HFFc6 (cell line): ENCODE measurements at places on chromosomes 1 and 21.

GRCh38 chr1:211527006-211527405 lies 35.0 kb upstream of the RD3 start:
- DNase-seq = no peak

DNA sequence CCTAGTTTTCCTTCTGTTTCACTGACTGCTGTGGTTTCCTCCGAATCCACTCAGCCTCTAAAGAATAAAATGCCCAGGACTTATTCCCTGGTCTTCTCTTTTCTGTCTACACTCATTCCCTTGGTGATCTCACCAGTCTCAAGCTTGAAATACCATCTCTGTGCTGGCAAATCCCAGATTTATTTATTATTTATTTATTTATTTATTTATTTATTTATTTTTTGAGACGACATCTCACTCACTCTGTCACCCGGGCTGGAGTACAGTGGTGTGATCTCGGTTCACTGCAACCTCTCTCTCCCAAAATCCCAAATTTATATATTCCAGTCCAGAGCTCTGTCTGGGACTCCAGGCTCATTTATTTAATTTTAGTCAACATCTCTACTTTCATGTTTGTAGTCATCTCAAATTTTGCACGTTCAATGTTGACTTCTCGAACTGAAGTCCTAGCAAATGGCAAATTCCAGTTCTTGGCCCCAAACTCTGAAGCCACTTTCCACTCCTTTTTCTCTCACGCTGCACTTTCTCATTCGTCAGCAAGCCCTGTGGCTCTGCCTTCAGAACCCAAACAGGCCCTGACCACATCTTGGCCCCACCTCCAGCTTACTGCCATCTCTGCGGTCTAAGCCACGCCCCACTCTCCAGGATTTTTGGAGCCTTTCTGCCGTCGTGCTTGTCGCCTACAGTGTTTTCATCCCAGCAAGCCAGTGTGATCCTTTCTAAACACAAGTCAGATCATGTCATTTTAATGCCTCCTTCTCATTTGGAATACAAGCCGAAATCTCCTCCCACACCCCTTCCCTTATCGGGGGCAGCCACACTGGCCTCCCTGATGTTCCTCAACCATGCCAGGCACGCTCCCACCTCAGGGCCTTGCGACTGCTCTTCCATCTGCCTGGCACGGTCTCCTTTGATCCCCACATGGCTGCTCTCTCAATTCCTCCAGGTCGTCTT lies 14.2 kb upstream of the TENT5B start:
- DNase-seq = no peak

- no peak for DNase-seq
These were observed 8.8 kb downstream of the ARID1A start for GRCh38 chr1:26704629-26705028.

GRCh38 chr1:184191181-184191621 lies 139.7 kb downstream of the TSEN15 start:
- DNase-seq = peak; percentile 69

GRCh38 chr1:17148950-17149608 lies 29.8 kb upstream of the PADI2 start:
- DNase-seq = no peak

- peak; percentile 9 for DNase-seq
These were observed 51.1 kb downstream of the ZNF326 start for GRCh38 chr1:90045853-90046563.

DNA sequence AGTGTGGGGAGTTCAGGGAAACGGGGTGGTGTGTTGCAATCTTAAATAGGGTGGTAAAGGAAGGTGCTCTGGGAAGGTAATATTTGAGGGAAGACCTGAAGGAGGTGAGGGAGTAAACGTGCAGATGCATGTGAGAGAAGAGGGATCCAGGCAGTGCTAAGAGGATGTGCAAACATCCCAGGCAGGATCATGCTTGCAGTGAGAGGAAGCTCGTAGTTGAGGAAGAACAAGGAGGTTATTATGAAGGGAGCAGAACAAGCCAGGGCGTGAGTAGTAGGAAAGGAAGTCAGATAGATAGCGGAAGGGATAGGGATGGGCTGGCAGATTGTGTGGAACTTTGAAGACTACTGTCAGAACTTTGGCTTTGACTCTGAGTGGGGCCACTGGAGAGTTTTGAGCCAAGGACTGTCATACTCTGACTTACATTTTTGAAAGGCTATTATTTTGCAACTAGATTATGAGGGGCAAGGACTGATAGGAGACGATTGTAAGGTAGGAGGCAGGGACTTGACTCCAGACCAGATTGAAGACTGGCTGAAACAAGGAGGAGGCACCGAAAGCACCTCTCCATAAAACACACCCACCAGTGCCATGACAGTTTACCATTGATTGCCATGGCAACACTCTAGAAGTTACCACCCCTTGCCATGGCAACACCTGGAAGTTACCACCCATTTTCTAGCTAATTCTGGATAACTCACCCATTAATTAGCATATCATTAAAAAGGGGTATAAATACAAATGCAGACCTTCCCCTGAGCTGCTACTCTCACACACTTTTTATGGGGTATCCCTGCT lies 67.0 kb downstream of the XCL2 start:
- no peak for DNase-seq

- no peak for DNase-seq
These were observed 41.7 kb downstream of the PLXNA2 start for GRCh38 chr1:208202333-208202995.

GRCh38 chr1:94989911-94990473 lies 63.1 kb upstream of the CNN3 start:
- DNase-seq = no peak

GRCh38 chr1:2115702-2116341 lies 65.6 kb downstream of the PRKCZ start:
- no peak for DNase-seq
